ENCODE measurements at places on chromosomes 1 and 21.

GRCh38 chr1:97573553-97573952, 347.3 kb downstream of the DPYD start:
- DNase-seq: no peak

- no peak for DNase-seq
Measured at GRCh38 chr1:19342894-19343616, 30.9 kb downstream of the SLC66A1 start.

- peak; percentile 49 for DNase-seq
Measured at GRCh38 chr1:38727684-38728584, 131.6 kb downstream of the RRAGC start.

DNA sequence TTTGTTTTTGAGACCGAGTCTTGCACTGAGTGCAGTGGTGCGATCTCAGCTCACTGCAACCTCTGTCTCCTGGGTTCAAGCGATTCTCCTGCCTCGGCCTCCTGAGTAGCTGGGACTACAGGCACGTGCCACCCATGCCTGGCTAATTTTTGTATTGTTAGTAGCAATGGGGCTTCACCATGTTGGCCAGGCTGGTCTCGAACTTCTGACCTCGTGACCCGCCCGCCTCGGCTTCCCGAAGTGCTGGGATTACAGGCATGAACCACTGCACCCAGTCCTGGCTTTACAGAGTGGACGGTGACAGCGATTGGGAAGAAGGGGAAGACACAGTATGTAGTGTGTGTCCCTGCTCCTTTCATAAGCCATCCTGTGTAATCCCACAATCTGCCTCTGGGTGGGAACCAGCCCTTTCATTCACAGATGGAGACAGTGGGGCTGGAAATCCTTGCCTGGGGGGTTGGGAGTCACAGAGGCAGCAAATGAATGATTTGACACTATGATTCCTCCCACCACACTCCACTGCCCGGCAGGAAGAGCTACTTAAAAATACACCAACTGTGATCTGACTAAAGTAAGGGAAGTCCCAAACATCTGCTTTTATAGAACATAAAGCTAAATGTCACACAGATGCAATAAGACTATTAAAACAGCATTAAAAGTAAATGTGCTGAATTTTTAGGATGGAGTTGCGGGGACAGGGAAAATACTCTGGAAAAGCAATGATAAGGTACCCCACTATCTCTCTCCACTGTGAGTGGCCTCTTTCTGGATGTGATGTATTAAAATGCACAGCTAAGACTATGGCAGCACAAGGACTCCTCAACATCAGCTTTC, 4.5 kb downstream of the PARP1 start:
- peak; percentile 22 for DNase-seq

DNA sequence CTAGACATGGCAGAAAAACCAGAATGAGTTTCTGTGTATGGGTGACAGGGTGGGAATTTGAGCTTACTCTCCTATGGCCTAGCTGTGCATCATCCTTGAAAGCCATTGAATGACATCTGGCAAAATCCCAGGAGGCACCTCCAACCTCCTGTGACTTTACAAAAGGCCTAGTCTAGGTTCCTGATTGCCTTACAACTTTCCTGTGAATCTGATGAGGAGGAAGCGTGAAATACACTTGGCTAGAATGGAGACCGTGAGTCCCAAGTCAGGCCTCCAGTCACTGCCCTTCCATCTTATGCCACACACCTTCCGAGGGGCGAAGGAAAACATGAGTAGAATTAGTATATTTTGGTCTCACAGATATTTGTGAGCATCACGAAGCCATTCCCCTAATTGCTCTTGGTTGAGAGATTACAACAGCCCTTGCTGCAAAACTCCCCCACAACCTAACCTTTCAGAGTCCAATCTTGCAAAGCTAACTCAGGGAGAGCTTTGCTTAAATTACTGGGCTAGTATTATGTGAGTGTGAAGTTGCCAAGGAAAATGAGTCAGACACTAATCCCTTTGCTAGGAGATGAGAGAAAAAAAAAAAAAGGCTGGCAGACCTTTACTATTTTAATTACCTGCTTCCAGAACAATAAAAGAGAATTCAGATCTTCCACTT, 36.3 kb upstream of the PAXBP1 start:
- DNase-seq: no peak

DNA sequence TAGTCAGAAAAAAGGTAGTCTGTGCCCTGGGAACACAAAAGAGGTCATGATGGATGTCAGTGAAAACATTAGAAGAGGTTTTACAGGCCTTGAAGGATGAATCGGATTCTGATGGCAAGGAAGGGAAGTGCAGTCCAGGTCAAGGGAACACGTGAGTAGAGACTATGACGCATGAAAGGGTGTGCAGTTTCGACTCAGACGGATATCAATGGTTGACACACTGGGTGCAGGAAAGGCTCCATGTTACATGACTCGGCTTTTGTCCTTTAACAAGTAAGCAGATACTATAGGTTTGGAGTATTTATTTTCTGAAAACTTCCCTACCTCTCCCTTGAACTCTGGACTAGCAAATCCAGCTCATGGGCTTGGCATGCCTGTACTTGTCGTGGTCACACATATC, 55.3 kb downstream of the SEC16B start:
- DNase-seq: no peak
